ENCODE measurements at places on chromosomes 7 and 10. TPM values are rescaled to one million over a fixed set of nuclear protein-coding genes. Genes with fewer than 3 reads are reported as not detected.

IKZF1 gene
- not detected for total RNA-seq

CWF19L1 gene
- 25.1 TPM for total RNA-seq

ADRA2A gene
- 0.06 TPM for total RNA-seq

MOGAT3 gene
- total RNA-seq, result not detected

PAPSS2 gene
- 22.1 TPM for total RNA-seq

LRRC72 gene
- total RNA-seq, result not detected
